ENCODE measurements at places on chromosomes 3 and 15.
A peak's percentile ranks its signal among the peaks of the same experiment; 100 is the strongest.

DNA sequence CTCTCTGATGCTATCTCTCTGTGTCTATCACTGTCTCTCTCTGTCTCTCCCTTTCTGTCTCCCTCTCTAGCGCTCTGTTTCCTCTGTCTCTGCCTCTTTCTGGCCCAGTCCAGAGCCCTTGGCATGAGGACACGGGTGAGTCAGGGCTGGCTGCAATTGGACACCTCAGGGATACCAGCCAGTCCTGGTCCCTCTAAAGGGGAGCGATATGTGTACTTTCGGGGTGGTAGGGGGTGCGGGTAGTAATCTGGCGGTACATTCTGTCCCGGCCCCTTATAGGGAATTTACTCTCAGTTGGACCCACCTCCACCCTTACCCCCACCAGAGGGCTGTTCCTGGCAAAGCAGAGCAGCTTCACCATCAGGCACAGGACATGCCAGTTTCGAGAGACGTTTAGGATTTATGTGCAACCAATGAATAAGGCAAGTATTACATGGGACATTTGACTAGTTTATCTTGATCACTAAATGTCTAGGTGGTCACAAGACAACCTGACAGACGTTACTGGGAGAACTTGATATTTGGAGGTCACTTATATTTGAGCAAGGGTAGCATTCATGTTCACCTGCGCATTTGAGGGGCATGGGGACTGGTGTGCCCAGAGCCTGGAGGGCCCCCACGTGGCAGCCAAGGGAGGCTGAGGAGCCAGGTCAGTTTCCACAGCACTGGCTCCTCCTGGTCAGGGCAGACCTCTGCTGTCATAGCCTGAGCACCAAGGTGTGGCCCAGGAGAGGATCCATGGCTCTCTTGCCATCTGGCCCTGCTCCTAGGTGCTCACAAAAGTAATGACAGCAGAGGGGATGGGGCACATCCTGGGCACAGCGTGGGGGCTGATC is 256.1 kb downstream of the PLCL2 start:
- DNase-seq, result no peak

DNA sequence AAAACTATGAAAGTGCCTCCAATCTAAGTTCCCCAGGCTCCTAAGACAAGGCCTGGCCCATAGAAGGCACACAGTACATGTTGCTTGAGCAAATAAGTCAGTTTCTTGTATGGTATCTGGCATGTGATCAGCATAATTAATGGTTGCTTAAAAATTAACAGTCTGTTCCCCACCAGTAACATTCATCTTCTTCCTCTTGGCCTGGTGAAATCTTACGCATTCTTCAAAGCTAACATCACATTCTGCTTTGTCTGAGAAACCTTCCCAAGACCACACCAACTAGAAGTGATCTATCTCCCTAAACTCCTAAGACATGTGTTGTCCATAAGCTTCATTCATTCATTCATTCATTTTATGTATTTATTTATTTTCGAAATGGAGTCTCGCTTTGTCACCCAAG is 48.1 kb downstream of the LIPC start:
- no peak for DNase-seq

GRCh38 chr15:68204776-68205557 is at the start of gene CALML4:
Gene CALML4 (minus strand): TSS chr15:68205332. CDS start chr15:68205247, 85 bp downstream.
- DNase-seq, result no peak

- DNase-seq, result no peak
These were observed 29.5 kb downstream of the EFCC1 start for GRCh38 chr3:129030611-129031010.

GRCh38 chr3:15812183-15812582 is 14.4 kb upstream of the ANKRD28 start:
- DNase-seq, result no peak

GRCh38 chr3:64578797-64579196 is 109.0 kb downstream of the ADAMTS9 start:
- no peak for DNase-seq

- no peak for DNase-seq
These were observed 19.6 kb downstream of the NSUN3 start for GRCh38 chr3:94082391-94082937.

DNA sequence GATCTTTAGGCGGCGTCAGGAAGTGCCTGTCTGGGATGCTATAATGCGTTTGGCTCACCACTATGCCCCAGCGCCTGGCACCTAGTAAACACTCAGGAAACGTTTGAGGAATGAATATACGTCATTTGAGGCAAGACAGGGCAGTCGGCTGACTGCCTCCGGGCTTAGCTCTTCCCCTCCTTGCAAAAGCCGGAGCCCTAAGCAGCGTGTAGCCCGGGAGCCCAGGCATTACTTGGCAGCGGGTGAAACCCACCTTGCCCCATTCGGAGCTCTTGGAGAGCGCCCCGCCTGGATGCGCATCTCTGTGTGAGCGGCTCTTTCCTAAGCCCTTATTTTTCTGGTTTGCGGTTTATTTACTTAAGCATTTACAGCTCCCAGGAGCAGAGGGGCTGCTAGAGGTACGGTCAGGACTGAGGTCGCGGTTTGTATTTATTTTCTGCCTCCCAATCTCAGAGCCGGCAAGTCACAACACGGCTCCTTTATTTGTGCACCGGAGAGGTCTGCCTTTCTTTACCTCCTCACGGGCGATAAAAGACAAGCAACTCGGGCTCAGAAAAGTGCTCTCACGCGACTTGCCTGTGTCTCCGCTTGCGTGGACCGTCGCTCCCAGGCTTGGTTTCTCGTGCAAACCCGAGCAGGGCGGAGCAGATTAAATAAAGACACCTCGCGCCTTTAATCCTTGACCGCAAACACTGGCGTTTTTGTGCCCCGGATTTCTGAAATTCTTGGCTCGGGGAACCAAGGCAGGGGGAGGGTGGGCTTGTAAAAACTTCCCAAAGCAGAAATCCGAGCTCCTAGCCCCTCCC is 737 bp upstream of the ITPR1 start:
- DNase-seq, result peak; percentile 41

DNA sequence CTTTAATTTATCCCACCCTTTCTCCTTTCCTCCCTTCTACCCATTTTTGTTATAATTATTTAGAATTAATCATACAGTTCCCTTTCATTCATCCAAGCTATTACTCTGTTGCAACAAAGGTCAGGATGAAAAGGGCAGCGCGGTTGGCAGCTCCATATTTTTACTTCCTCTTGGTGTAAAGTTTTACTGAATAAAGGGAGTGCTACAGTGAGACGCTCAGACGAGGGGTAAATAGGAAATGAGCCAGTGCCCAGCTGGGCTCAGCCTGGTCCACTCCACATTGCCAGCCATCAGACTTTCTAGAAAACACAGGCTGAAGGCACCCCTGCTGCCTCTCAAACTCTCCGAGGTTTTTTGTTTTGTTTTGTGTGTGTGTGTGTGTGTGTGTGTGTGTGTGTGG is 21.9 kb upstream of the ZBTB38 start:
- no peak for DNase-seq

GRCh38 chr3:191303596-191303995 is 25.6 kb upstream of the CCDC50 start:
- DNase-seq, result no peak

DNA sequence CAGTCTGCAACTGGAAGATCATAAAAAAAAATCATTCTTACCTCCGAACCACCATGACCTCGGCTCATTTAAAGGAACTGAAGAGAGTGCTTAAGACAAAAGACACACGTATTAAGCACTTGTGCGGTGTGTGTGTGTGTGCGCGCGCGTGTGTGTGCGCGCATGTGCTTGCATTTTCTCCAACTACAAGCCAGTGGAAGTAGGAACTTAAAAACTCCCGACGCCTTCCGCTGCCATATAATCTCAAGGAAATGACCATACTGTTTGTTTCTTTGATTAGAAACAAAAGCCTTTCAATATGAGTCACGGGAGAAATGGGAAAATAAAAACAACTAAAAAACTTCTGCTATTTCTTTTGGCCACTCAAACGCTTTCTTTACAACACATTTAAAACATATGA is 32.4 kb downstream of the FRMD4B start:
- no peak for DNase-seq

GRCh38 chr3:7766530-7766929 is 735.1 kb upstream of the LMCD1 start:
- no peak for DNase-seq
